Stimulated activated CD8-positive, alpha-beta memory T cell treated with anti-CD3 and anti-CD28 coated beads, Interleukin-4, amount 100 ng/mL, for 1 hour (primary cell): ENCODE measurements at places on chromosomes 5 and 9.

DNA sequence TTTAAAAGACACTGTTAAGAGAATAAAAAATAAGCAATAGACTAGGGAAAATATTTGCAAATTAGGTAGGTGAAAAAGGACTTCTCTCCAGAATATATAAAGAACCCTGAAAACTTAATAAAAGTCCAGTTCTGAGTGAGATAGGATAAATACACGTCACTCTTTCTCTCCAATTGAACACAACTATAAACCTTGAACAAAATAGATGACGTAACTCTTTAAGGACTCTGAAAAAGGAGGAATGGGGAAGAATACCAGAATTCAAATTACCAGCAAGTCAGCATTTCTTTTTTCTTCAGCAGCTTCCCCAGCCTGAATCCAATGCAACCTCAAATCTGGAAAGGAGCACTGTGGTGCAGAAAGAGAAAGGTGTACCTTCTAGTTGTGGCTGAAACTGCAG lies 6.8 kb upstream of the WDR41 start:
- DNase-seq, result no peak

- no peak for DNase-seq
Measured at GRCh38 chr5:163041254-163041653, 396.1 kb upstream of the CCNG1 start.

GRCh38 chr5:164652276-164652660 lies 1146.8 kb downstream of the MAT2B start:
- no peak for DNase-seq

- no peak for DNase-seq
Measured at GRCh38 chr5:173319646-173320045, 8.6 kb downstream of the STC2 start.

DNA sequence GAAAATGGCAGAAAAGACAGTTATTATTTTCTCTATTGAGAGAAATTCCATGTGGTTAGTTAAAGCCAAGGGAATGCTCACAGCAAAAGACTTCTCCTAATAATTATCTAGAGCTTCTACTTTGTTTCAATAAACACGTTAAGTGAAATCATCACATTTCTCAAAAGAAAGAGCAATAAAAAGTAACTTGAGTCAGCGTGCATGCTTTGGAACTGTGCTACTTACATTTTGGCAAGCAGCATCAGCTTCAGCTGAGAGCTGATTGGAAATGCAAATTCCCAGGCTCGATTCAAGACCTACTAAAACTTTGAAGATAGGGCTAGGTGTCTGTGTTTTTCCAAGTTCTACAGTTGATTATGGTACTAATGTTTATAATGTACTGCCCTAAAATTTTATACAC lies 132.1 kb downstream of the CDH18 start:
- DNase-seq, result no peak

DNA sequence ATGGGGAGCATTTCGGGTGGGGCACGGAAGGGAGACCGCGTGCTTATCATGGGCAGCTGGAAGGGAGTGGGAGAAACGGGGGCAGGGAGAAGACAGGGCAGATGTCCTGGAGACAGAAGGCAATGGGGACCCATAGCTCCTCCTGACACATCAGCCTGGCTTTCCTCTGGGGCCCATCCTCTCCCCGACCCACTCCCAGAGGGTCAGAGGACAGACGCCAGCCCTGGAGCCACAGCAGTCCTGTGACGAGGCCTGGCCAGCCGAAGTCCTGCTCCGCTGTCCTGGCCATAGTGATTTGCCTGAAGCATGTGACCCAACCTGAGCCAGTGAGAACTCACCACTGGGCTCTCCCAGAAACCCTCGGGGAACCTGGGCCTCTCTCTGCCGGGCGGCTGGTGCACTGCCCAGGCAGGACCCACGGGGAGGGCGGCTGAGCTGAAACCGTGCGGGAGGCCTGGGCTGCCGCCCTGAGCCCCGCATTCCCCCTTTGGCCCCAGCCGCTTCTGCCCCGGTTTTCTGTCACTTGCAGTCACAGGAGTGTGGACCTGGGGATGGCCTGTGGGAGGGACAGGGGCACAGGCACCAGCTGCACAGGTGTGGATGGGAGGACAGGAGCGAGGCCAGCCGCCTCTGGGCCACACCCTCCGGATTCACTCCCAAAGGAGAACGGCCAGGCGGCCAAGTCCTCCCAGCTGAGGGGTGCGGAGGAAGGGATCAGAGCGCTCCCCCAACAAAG lies 19.8 kb downstream of the ADAMTS2 start:
- DNase-seq, result no peak

DNA sequence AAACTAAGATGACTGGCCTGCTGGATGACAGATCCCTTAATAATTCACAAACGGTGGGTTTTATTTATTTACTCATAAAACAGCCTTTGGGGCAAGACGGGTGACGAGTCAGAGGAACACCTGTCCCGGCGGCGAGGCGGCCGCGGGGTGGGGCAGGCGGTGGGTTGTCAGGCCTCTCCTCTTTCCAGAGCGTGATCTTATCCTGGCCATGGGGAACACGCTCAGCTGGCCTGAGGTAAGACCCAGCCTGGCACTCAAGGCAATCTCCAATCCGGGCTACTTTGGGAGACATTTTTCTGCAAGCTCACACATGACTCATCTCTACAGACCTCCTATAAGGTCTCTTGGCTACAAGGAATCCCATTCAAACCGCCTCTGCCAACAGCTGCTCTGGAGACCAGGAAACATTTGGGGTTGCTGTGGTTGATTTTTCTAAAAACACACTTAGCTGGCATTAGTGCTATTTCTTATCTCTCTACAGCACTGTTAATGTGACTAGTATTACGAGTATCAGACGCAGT lies 6.3 kb downstream of the RAPGEF1 start:
- DNase-seq, result no peak

DNA sequence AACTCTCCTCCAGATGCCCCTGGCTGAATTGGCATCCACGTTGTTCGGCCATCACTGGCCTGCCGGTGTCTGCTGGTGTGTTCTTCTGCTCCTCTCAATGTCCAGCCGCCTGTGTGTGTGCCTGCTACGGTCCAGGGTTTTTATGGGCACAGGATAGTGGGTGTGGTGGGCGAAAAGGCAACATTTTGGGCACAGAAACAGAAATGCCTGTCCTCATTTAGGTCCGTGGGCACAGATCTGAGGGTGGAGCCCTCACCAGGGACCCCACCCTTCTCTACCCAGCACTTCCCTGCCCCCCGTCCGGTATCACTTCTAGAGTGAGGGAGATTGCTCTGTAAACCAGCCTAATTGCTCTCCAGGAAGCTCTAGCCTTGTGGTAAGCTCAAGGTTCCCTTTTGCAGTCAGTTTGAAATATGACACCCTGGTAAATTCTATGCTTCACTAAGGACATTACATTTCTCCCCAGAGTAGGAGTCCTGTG lies 410.1 kb downstream of the MAT2B start:
- DNase-seq, result no peak

- no peak for DNase-seq
Measured at GRCh38 chr5:130279386-130279785, 375.1 kb downstream of the CHSY3 start.

- DNase-seq, result no peak
Measured at GRCh38 chr5:99694884-99695283, 766.1 kb upstream of the CHD1 start.

GRCh38 chr9:31394015-31394473 lies 990.4 kb upstream of the ACO1 start:
- no peak for DNase-seq

DNA sequence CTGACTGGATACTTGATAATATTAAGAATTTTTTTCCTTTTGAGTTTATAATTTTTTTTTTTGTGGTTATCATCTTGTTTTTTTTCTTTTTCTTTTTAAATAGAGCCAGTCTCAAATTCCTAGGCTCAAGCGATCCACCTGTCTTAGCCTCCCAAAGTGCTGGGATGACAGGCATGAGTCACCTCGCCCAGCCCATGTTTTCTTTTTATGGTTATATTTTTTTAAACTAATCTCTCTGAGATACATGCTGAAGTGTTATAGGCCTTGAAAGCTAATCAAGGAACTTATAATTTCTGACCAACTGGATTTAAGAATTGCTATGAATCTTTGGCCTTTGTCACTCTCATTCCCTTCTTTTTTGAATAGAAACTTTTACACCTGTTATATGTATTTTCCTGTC lies 6.8 kb upstream of the AMACR start:
- DNase-seq, result no peak

- no peak for DNase-seq
Measured at GRCh38 chr5:149130121-149130914, 11.0 kb upstream of the ABLIM3 start.

GRCh38 chr5:18772475-18772874 lies 1138.2 kb downstream of the TAF11L14 start:
- no peak for DNase-seq

- DNase-seq, result no peak
Measured at GRCh38 chr9:2970864-2971263, 127.0 kb upstream of the PUM3 start.

DNA sequence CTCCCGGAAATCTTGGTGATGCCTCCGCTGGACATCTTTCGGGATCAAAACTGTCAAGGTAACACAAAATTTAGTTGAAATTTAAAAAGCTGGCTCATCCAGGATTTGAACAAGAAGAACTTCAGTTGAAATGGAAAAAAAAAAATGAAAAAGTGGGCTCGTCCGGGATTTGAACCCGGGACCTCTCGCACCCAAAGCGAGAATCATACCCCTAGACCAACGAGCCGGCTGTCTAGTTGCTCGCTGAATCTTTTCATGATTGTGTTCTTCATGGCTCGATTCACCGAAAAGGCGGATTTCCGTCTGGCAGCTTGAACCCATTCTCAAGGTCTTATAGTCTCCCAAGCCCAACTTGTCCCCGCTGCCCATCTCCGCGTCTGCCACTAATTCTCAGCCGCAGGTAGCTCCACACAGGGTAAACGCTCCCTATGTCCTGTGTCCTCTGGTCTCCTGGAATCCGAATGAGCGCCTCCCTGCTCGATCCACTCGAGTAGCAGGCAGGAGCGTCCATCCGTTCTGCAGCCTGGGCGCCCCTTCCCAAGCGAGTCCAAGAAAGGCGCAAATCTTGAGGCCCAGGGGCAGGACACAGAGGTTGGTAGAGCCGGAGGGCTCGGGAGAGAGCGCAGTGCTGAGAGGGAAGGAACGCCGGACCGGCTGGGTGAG lies 16.2 kb downstream of the TRIM7 start:
- no peak for DNase-seq

DNA sequence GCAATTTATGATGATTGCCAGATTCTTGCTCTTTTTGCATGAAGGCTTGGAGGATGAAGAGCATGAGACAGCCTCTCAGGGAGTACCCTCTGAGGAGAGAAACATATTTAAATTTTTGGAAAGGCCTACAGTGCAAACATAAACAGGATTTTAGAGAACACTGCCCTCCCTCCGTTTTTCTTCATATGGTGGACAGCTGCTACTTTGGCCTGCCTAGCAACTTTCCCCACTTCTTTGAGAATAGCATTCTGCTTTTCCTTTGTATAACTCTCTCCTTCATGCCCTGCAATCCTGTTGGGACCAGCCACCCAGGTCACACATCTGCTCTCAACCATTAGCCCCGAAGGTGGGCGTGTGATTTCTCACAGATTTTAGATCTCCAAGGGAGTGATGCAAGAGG lies 20.5 kb upstream of the TXN start:
- no peak for DNase-seq

DNA sequence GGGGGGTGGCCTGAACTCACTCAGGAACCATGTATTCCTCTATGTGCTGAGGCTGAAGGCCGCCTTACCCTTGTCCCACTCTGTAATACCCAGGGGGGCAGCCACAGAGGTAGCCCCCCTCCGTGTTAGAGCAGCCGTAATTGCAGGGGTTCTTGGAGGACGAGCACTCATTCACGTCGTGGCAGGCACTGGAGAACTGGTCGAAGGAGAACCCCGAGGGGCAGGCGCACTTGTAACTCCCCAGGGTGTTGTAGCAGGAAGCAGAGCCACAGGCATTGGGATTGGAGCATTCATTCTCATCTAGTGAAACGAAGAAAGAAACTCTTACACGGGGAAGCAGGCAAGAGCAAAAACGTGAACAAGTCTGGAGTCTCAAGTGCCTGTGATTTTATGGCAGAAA lies 179.8 kb downstream of the SLC12A2 start:
- no peak for DNase-seq

DNA sequence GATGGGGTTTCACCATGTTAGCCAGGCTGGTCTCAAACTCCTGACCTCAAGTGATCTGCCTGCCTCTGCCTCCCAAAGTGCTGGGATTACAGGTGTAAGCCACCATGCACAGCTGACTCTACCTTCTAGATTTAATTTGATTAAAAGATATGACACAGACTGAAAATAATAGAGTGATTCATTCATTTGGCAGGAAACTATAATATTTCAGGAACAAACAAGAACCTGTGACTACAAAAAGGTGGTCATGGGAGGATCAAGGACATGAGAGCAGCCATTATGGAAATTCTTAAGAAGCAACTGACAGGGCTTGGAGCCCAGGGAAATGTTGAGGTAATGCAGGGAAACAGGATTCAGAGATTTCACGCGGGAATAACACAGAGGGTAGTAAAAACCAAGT lies 265.5 kb upstream of the DAP start:
- DNase-seq, result no peak

DNA sequence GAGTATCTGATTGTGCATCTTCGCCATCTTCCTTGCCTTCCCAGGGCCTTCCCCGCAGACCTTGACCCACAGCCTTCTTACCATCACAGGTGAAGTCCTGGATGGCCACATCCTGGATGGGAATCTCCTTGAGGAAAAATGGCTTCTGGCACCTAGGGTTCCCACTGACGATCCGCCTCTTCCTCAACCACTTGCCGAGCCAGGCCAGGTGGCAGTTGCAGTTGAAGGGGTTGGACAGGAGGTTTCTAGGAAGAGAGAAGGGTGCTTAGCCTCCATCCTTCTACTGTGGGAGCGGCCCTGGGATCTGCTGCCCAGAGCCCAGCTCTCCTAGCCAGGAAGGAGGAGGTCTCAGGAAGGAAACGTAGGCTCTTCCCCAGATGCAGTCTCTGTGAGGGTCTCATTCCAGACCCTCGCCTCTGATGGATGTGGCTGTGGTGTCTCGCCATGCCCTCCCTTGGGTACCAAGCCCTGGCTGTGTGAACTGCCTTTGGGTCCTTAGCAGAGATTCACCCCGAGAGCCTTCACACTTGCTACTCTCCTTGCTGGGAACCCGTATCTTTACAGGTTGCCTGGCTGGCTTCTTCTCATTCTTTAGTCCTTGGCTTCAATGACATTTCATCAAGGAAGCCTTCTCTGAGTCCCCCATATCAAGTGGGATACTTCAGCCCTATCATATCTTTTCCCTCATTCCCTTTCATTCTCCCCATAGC lies 170.4 kb upstream of the PANK3 start:
- DNase-seq, result no peak

DNA sequence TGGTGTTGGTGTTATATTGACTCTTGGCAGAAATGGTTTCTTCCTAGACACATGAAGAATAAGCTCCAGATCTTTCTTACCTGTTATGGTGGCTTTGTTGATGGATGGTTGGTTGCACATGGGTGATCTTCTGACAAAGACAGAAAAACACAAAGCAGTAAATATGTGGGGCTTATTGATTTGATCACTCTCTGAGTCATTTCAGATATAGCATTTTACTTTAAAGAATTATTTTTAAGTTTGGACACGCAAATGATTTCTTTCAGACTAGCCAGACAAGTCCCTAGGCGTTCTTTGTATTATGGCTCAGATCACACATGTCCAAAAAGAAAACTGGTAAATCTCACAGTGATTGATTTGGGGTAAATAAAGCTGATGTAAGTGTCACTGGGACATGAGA lies 597.6 kb downstream of the RAB3C start:
- no peak for DNase-seq

- DNase-seq, result no peak
Measured at GRCh38 chr9:114247077-114247476, 75.8 kb upstream of the ORM1 start.

- no peak for DNase-seq
Measured at GRCh38 chr5:54362434-54362833, 52.1 kb upstream of the ARL15 start.
